Body of pancreas (tissue), 4 donors: ENCODE measurements at places on chromosomes 6 and 20. TPM values are rescaled to one million over a fixed set of nuclear protein-coding genes. Genes with fewer than 3 reads are reported as not detected.

The RHAG gene
- total RNA-seq, result not detected

DNA sequence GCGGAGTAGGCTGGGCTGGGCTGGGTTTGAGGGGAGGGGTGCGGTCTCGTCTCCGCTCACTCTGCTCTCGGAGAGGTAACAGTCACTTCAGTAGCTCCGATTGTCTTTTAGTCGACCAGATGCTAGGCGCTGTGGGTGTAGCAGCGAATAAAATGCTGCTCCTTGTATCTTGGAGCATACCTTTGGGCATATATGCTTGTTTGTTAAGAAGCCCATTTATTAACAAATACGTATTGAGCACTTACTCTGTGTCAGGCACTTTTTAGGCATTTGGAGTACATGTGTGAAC, 545 bp downstream of the ACTR5 start:
- DNase-seq, result no peak

GRCh38 chr20:60117065-60117464, 158.8 kb downstream of the CDH26 start:
- DNase-seq, result no peak

- no peak for DNase-seq
Measured at GRCh38 chr6:89400912-89401399, 11.1 kb downstream of the RRAGD start.

DNA sequence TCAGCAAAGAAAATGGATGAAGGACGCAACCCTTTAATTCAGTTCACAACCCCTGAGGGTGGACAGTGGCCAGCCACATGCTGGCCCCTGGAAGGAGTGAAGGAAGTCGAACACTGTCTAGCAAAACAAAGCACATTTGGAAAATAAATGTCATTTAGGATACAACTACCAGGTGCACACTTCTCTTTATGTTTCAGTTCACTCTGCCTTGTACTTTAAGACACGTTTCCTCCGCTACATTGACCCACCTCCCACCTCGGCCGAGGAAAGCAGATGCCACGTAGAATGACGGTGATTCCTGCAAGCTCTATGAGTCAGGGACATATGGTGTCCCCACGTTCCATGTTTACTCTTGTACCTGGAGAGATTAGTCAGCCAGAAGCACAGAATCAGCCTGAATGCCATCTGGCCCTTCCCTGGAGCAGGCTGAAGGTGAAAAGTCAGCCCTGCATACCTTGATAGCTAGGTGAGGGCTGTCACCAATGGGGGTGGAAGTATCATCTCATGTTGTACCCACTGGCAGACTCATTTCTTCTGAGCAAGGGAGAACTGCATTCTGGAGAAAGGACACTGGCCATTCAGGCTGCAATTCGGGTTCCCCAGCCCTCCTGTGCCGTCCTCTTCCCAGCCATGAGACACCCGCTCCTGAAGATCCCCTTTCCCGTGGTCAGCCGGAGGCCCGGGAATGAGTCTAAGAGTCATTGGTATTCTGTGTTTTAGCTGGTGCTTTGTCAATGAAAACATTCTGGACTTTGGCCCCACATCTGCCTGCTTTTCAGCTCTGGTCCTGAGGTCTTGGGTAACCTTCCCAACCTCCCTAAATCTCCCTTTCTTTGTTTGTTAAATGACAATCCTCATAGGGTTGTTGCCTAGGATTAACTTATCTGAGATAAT, 60.6 kb downstream of the FOXA2 start:
- peak; percentile 65 for DNase-seq

- DNase-seq, result peak; percentile 44
Measured at GRCh38 chr20:208942-209566, 18.0 kb upstream of the DEFB129 start.

DNA sequence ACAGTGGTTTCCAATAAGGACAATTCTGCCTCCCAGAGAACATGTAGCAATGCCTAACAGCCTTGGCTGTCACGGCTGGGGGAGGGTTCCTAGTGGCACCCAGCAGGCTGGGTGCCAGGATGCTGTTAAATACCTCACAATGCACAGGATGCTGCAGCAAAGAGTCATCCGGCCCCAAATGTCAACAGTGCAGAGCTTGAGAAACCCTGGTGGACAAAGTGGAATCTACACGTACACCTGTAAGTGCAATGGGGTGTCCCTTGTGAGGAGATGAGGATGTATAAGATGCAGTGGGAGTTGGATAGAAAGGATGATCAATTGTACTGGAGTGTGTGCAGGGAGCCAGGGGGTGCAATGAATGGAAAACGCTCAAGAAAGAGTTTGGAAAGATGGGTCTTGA, 142.4 kb downstream of the FNDC1 start:
- DNase-seq, result no peak
